ENCODE measurements at places on chromosomes 1 and 21. TPM values are rescaled to one million over a fixed set of nuclear protein-coding genes. Genes with fewer than 3 reads are reported as not detected.

Gene ITLN2
- total RNA-seq: not detected

Gene OR2T11
- not detected for total RNA-seq

Gene GNAI3
- total RNA-seq: 5.2 TPM

Gene SYT6
- 0.13 TPM for total RNA-seq

Gene TIE1
- total RNA-seq: 0.98 TPM

Gene DHRS3
- total RNA-seq: 430 TPM

Gene CYYR1
- 1.9 TPM for total RNA-seq

Gene MMP23B
- total RNA-seq: 55.1 TPM

Gene ACP6
- 7.8 TPM for total RNA-seq

Gene CR1
- total RNA-seq: not detected

Gene DIRAS3
- 17.6 TPM for total RNA-seq

Gene LCE6A
- total RNA-seq: not detected

Gene TPR
- total RNA-seq: 56.9 TPM

Gene TMOD4
- total RNA-seq: 0.63 TPM

Gene CFHR3
- total RNA-seq: not detected

Gene CCDC190
- 0.38 TPM for total RNA-seq

Gene APOBEC4
- not detected for total RNA-seq

Gene KRTAP13-2
- not detected for total RNA-seq

Gene FCAMR
- not detected for total RNA-seq

Gene MPL
- total RNA-seq: not detected

All from mesangial cell (primary cell).